Hindlimb muscle (tissue), 1 donor: ENCODE measurements at places on chromosomes 11 and 22.

DNA sequence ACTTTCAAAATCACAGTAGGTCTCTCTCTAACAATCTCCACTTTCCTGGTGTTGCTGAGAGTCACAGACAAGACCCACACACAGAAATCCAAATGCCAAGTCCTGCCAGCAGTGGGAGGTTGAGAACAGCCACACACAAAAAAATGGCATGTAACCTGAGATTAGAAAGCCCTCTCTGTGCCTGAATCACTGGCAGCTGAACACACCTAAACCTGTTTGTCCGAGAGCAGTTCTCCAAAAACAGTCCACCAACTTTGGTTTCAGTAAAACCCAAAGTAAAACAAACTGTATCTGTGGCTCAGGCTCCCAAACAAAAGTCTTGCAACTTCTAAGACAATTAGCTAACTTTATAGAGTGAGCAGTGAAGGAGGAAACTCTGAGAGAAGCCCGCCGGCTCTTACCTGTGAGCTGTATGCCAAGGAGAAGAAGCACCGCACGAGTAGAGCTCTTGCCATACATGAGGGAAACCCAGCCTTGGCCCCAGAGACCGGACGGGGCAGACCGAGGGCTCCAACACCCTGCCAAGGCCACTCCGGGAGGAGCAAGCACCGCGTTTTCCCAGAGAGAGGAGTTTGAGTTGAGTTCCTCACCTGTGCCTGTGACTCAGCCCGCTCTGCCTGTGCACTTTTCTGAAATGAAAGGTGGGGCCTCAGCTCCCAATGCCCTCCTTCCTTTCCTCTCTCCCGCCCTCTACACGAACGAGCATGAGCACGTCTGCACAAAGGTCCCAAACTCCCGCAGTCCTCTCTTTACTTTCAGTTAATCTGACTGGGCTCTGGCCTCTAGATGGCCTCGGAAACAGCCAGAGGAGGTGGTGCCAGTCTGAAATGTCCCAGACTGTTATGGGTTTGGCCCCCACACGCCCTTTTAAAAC lies at the start of gene MPZL2:
MPZL2 (minus strand) TSS at position 603 of the 874 bp plus-strand sequence; CDS start at position 459, 144 bp downstream.
- no peak for DNase-seq

DNA sequence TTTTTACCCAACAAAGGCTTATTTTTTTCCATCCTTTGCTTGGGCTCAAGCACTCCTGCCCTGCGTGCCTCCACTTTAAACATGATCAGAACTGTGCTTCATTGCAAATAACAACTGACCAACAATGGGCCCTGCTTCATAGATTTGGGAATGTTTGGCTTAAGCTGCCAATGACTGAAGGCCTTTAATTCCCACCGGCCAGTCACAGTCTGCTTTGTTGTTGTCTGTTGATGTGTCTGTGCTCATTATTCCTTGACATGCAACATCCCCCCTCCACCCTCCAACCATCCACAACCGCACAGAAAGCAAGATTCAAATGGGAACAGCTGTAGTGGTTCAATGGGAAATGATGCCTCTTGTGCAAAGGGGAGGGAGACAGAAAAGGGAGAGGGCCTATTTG lies 23.0 kb downstream of the PAX6 start:
- DNase-seq = no peak

DNA sequence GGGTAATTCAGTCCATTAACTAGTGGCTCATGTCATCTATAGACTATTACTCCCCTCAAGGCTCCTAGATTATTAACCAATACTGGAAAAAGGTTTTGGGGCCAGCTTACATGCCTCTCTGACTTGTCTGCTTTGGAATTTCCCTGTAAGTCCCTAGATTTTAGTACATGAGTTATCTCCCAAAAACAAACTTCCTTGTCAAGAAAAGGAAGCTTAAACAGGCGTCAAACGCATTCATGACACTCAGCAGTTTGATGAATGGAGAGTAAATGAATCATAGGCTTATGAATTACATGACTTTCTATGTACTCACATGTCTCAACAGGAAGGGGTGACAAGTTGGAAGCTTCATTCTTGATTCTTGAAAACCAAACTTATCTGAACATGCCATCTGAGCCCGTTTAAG lies 70.8 kb downstream of the BLID start:
- DNase-seq = no peak

GRCh38 chr11:37352485-37352884 lies 754.4 kb upstream of the RAG2 start:
- no peak for DNase-seq

- DNase-seq = no peak
Observed at GRCh38 chr11:101476191-101476590, 107.6 kb downstream of the TRPC6 start.

DNA sequence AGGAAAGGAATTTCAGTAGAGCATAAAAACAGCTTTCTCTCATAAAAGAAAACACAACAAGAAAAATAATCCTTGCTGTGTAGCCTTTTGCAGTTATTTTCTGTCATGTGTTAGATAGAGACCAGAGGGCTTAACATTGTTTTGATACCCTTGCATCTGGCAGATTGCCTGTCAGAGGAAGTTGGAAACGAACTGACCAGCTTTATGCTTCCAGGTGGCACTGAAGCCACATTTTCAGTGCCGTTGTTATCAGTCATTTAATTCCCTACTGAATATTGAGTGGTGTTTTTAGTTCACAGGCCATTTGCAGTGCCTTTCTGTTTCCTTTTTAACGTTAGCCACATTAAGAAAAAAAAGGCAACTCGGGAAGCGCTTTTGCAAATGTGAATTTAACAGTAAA lies 21.5 kb upstream of the RAG2 start:
- no peak for DNase-seq

GRCh38 chr11:95922536-95923438 lies 1.1 kb downstream of the MTMR2 start:
- DNase-seq = no peak

- no peak for DNase-seq
Observed at GRCh38 chr22:50339945-50340879, 2.9 kb upstream of the PPP6R2 start.

- DNase-seq = no peak
Observed at GRCh38 chr11:111631024-111631665, 28.9 kb downstream of the SIK2 start.
